ENCODE measurements at places on chromosomes 3 and 15.

GRCh38 chr3:71524672-71525071 lies 58.9 kb downstream of the FOXP1 start:
- no peak for DNase-seq

DNA sequence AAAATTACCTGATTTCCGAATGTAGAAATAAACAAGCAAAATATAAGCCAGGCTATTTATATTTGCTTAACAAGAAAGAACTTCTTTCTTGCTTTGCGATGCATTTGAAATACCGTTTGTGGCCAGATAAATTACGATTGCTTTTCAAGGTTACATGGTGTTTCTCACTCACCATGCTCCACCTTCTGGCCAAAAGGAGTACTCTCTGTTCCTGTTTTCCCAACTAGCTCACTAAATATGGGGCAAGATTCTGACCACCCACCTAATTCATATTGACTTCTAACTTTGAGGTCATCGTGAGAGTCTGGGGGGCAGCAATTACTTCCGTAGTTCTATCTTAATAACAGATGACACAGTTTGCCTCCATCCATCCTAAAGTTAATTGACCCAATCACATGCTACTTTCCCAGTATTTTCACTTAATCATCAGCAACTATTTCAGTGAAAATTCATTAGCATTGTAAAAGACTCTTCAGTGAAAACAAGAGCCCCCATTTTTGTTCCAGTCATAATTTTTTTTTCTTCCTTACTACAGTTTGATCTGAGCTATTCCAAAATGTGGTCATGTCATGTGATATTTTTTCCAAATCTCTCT lies 25.9 kb downstream of the ACP3 start:
- no peak for DNase-seq

DNA sequence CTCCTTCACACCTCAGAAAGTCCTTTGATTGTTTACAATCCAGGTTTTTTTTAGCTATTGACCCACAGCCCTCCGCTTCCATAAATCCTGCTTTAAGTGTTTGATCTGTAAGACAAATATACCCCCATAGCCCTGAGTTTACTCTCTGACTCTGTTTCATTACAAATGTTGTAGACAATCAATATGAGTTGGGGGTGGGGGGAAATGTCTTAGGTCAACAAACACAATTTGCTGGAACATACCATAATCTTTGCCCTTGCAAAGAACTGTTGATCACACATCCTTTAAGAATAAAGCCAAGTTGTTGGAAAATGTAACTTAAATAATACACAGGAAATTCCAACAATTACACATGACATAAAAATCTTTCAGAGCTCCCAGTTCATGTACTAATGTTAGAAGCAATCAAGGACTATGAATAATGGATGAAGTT lies 301.8 kb upstream of the SEMA6D start:
- no peak for DNase-seq

- peak; percentile 1 for DNase-seq
Measured at GRCh38 chr3:103127737-103128136, 692.9 kb downstream of the ZPLD1 start.

DNA sequence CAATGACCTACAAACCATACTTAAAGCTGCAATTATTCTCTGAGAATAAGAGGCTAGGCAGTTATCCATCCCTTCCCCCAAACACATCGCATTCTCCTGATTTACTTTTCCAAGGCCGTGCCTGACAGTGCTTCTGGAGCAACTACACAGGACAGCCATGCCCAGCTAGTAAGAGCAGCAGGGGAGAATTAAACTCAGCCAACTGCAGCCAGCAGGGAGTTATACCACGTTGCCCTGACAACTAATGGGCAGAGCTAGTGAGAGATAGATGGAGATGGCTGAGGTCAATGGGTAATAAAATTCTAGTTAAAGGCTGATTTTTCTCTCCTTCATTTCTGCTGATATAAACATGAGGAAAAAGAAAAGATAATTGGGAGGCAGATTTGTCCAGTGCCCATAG lies 193.8 kb upstream of the PPP2R3A start:
- no peak for DNase-seq

DNA sequence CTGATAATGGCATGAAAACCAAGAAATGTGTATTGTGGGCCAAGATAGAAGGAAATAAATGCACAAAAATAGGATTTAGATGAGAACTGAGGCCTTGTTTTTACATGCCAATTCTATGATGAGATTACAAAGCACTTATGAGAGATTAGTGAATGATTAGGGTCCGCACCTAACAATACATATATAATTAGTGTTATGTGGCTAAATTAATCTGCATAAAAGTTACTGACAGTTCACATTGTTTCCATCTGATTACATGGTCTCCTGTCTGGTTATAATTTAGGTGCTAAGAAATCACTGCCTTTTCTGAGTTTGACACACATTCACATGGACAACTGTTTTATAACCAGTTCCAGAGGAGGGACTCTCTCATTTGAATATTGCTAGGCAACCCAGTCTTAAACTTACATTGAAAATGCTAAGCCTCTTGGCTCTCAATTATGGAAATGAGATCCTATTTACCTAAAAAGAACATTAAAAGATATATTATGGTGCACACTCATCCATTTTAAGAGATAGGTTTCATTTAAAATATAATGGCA lies 117.0 kb upstream of the ARL6 start:
- DNase-seq, result no peak

DNA sequence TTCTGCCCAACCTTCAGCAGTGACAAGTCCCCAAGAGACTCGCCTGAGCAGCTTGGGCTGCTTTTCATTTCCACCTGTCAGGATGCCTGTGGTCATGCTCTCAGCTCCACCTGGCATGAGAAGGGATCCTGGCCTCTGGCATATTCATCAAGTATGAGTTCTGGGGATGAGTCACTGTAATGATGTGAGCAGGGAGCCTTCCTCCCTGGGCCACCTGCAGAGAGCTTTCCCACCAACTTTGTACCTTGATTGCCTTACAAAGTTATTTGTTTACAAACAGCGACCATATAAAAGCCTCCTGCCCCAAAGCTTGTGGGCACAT lies 3.5 kb downstream of the MYD88 start:
- DNase-seq, result no peak

DNA sequence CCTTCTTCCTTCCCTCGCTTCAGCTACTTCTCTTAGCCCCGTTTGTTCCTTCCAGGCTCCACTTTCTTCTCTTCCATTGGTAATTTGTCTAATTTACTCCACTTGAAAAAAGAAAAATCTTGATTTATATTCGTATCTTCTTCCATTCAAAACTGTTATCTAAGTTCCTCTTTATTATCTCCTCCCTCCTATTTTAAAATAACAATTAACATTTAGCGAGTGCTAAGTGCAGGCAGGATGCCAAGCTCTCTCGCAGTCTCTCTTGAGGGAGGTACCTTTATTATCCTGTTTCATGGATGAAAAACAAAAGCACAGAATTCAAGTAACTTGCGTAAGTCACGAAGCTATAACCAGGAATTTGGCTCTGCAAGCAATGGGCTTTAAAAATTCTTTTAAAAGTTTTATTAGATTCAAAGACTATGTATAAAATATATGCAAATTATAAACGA lies 418.9 kb upstream of the NAALADL2 start:
- no peak for DNase-seq

- DNase-seq, result peak; percentile 84
Measured at GRCh38 chr15:74956648-74957475, at the start of gene RPP25. TSS of gene RPP25 (minus strand) at chr15:74956772. CDS start at chr15:74956583, 189 bp downstream.

DNA sequence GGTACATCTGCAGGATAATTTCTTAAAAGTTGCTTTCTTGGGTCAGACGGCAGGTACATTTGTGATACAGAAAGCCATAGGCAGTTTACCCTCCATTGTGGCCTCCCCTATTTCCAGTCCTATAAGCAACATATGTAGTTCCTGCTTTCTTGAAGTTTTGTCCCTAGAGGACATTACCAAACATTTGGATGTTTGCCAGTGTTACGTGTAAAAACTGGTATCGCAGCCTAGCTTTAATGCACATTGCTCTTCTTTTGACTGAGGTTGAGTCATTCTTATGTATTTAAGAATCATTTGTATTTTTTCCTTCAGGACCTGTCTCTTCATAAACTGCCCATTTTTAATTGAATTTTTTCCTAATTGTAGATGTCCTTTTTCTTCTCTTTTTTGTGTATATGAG lies 114.3 kb downstream of the DIPK2A start:
- no peak for DNase-seq

- DNase-seq, result no peak
Measured at GRCh38 chr3:105829229-105829628, 39.6 kb downstream of the CBLB start.

DNA sequence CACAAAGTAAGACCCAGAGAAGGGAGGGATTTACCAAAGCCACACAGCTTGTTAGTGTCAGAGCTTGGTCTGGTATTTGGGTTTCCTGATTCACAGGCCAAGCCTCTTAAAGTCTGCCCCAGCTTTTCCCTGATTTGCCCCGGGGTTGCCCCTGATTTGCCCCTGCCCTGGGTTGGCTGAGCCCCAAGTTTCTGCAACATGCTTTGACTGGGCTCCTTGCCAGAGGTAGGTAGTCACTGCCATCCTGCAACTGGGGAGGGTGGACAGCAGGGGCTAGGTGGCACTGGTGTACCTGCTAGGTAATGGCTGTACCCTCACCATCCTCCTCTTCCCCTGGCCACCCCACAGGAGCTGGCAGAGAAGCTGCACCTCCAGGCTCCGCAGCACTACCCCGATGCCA lies 2.5 kb downstream of the MPI start:
- no peak for DNase-seq

- no peak for DNase-seq
Measured at GRCh38 chr3:98920166-98920565, 18.7 kb upstream of the DCBLD2 start.

GRCh38 chr15:51629612-51630011 lies 7.0 kb upstream of the DMXL2 start:
- no peak for DNase-seq

GRCh38 chr3:72313308-72313707 lies 528.4 kb upstream of the PROK2 start:
- no peak for DNase-seq

DNA sequence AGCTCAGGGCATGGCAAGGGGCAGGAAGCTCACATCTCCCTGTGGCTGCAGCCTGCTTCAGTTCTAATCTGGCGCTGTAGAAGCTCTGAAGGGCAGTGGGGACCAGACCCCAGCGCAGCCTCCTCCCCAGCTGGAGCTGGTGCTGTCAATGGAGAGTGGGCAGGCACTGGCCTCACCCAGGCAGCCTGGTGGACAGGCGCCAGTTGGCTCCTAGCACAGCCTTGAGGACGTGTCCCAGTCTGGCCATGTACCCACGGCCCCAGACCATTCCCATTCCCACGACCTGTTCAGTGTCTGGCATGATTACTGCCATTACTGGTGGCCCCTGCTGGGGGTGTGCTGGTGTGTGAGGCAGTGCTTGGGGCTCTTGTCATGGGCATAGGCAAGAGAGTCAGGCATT lies 16.3 kb downstream of the TYRO3 start:
- DNase-seq, result no peak

DNA sequence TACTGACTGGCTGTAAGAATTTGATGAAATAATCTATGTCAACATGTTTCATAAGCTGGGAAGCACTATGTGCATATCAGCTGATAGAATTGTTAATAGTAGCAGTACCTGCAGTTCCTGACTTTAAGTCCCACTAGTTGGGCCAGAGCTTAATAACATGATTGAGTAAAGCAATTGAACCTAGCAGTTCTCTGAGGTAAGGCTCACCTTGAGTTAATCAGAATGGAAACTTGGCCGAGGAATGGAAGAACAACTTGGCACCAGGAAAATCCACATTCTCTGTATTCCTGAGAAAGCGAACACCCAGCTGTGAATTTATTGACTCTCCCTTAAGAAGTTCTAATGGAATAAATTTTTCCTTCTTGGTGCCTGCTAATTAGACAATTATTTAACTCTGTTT lies 262.6 kb downstream of the IGSF11 start:
- DNase-seq, result no peak

DNA sequence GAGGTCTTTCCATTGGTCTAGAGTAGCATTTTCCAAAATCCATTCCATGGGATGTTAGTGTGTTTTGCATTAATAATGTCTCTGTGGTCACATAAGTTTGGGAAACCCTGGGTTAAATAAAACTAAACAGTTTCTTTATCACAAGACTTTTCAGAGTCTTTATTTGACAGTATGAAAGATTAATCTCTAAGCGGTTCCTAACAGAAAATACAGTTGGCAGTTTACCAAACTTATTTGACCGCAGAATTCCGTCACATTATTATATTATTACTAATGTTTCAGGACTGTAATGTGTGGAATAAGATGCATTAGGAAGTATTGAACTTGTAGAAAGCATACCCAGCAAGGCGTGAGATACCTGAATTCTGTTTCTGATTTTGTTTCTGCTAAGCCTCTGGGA lies 71.5 kb upstream of the ADAMTSL3 start:
- DNase-seq, result no peak

DNA sequence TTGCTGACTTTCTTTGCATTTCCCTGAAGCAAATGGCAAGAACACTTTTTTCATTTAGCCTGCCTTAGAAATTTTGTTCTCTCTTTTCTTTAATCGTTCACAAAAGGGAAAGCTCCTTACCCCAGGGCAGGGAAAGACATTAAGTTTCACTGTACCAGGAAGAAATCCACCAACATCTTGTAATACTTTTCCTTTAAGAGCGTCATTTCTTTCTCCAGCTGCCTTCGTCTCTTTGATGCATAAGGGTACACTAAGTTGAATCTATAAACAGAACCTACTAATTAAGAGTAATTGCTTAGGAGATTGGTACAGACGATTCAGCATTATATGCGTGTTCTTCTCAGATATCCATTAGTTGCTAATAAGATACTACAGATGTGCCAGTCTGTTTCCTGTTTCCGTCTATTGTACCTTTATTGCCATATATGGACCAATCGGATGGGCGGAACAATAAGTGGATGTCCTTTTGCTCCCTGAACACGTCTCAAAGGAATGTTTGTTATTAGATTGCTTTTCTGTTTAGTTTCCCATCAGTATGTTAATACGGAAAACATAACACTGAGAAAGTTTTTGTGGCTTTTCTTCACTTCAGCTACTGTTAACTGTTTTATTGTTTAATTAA lies 276.7 kb upstream of the RARB start:
- DNase-seq, result no peak

DNA sequence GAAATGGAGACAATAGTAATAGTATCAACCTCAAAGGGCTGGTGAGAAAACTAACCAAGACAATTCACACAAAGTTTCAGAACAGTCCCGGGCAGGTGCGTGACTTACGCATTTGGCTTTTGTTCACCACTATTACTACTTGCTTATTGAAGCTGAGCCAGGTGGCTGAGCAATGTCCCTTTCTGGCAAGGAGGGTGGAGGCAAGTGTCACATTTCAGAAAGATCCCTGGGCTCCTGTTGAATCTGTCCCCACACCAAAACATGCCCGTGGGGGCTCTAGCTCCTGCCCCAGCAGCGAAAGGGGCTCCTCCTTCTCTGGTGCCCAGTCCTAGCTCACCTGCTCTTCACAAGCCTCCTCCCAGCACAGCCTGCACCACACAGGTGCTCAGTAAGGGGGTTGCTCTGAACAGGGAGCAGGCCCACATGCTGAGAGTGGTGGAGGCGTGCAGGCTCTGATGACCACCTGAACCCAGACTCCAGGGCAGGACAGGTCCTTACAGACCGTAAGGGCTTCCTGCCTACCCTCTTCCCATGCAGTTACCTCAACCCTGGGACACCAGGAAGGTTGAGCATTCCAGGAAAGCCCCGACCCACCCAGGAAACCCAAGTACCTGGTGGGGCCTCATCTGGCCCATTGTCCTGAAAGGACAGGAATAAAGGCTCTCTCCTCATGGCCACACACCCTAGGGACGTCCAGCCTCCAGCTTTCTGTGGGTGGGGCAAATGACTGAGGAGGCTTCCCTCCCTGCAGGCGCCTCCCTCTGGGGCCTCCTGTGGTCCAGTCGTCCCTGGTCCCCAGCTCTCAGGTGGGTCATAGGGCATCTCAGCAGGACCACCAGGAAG lies 32.6 kb downstream of the SEMA7A start:
- no peak for DNase-seq
